ENCODE measurements at places on chromosomes 1 and 21. TPM values are rescaled to one million over a fixed set of nuclear protein-coding genes. Genes with fewer than 3 reads are reported as not detected.

DNA sequence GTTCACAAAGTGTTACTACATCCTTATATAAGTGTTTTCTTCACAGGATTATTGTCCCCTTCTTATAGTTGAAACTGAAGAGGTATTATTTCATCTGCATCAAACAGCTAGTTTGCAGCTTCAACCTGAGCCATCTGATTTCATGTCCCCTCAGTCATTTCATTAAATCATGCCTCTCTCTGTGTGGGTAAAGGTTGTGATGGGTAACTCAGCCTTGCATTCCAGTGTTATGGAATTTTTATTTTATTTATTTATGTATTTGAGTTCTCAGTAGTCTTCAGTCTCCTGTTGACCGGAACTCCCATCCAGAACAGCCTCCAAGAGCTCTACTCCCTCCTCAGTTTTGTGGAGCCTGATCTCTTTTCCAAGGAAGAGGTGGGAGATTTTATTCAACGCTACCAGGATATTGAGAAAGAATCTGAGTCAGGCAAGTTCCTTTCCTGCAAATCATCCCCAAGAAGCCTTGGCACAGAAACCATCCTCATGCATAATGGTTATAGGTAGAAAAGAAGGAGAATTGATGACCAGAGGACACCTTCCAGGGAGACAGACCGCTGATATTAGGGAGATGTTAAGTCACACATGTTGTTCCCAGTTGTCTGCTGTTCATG, 21.8 kb downstream of the CHD1L start:
- no peak for DNase-seq

DNA sequence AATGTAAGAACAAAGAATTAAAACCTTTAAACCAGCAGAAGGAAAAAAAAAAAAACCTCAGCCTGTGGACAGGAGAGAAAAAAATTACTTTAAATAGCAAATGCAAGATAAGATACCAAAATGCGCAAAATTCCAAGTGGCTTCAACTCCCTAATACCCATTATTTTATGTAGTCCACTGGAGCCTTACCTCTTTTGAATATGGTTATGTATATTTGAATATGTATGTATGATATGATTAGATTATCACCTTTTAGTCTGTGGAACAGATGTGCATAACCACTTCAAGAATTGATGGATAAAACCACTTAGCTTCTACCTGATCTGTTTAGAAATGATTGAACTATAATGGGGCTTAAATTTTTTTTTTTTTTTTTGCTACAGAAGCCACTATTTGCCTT, 52.4 kb upstream of the C1orf115 start:
- no peak for DNase-seq

Gene SLC2A5
- polyA plus RNA-seq = 230 TPM

- no peak for DNase-seq
Observed at GRCh38 chr1:86466986-86467385, 1.7 kb upstream of the CLCA1 start.

GRCh38 chr1:205735218-205735617, 14.8 kb downstream of the NUCKS1 start:
- no peak for DNase-seq

DNA sequence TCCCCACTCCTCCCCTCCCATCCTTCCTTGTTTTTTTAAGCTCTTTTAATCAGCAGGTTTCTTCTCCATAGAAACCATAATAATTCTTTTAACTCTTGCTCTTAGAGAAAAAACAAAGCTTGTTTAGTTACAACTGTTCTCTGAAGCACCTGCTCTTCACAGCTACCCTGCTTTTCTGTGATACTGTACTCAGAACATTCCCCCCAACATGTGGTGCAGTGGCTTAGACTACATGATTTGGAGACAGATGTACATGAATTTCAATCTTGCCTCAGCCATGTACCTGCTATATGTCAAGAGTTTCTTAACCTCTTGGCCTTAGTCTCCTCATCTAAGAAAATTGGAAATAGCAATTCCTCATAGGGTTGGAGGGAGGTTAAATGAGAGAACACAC, 33.5 kb downstream of the LAMC2 start:
- DNase-seq = no peak

DNA sequence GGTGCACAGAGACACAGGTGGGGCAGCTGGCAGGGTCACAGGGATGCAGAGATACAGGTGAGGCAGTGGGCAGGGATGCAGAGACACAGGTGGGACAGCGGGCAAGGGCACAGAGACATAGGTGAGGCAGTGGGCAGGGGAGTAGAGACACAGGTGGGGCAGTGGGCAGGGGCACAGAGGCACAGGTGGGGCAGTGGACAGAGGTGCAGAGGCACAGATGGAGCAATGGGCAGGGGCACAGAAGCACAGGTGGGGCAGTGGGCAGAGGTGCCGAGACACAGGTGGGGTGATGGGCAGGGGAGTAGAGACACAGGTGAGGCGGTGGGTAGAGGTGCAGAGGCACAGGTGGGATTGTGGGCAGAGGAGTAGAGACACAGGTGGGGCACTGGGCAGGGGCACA, 117.3 kb upstream of the KLHDC7A start:
- DNase-seq = no peak

GRCh38 chr1:234879147-234880080, 249.2 kb downstream of the TOMM20 start:
- no peak for DNase-seq

DNA sequence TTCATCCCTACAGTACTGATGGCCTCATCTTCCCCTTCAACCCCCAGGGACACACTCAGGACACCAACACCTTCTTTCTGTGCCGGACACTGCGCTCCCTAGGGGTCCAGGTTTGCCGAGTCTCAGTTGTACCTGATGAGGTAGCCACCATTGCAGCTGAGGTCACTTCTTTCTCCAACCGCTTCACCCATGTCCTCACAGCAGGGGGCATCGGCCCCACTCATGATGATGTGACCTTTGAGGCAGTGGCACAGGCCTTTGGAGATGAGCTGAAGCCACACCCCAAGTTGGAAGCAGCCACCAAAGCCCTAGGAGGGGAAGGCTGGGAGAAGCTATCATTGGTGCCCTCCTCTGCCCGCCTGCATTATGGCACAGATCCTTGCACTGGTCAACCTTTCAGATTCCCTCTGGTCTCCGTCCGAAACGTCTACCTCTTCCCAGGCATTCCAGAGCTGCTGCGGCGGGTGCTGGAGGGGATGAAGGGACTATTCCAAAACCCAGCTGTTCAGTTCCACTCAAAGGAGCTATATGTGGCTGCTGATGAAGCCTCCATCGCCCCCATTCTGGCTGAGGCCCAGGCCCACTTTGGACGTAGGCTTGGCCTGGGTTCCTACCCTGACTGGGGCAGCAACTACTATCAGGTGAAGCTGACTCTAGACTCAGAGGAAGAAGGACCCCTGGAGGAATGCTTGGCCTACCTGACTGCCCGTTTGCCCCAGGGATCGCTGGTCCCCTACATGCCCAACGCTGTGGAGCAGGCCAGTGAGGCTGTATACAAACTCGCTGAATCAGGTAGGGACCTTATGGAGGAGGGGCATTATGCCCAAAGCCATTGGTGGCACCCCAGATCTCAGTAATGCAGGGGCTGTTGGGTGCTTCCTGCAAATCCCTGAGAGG, 5.1 kb upstream of the LENEP start:
- DNase-seq = no peak

DNA sequence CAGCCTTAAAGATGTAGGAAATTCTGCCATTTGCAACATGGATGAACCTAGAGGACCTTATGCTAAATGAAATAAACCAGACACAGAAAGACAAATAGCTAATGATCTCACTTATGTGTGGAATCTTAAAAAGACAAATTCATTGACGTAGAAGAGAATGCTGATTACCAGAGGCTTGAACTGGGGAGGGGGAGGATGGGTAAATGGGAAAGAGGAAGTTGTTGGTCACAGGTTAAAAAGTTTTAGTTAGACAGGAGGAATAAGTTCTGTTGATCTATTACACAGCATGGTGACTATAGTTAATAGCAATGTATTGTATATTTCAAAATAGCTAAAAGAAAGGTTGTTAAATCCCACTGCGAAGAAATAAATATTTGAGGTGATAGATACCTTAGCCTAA, 62.8 kb downstream of the PKN2 start:
- DNase-seq = no peak

DNA sequence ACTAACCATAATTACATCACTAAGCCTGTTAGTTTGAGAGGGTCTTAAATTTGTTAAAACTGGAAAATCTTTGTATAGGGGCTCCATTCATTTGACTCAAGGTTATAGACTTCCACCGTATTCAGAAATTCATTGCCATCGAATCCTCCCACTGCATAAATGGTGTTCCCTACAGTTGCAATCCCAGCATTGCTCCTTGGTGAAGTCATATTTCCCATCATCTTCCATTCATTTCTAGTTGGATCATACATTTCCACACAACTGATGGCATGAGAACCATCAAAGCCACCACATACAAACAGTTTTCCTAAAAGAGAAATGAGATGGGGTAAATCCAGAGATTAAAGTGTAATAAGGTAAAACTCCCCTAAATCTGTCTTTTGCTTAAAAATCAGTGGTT, 19.1 kb downstream of the IVNS1ABP start:
- DNase-seq = no peak

DNA sequence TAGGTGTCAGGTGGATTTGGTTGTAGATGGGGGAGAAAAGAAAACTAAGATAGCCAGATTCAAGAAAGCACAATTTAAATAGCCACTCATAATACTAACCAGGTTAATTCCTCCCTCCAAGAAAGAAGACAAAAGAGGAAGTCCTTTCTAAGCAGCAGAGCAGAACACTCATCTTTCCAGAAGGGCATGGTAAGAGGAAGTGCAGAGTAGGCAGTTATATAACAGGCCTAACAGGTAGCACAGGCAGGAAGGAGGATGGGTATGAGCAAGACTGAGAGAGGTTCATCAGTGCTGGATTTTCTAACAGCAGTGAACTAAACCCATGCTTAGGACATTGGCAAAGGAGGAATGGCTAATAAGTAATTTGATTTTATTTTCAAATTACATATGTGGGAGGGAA, 517.5 kb downstream of the PLPP3 start:
- no peak for DNase-seq

- no peak for DNase-seq
Observed at GRCh38 chr1:89356658-89357400, 7.0 kb upstream of the GBP6 start.

GRCh38 chr21:45880097-45881068, 101.2 kb upstream of the COL6A1 start:
- peak; percentile 77 for DNase-seq

DNA sequence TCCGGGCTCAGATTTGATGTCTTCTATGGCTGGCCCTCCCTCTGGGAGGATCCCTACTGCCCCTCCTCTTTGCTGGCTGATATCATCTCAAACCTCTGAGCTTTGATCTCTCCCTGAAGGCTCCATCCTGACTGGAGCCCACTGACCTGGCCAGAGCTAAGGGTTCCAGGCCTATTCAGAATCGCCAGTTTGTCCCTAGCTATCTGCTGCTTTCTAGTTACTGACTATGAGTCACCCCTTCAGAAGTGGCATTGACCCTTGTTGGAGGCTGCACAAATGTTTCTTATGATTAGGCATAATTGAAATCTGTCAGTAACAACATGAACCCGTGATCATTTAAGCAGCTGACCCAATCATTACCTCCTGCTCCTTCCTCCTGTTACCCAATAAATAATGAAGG, 87.1 kb downstream of the ABCA4 start:
- DNase-seq = no peak

DNA sequence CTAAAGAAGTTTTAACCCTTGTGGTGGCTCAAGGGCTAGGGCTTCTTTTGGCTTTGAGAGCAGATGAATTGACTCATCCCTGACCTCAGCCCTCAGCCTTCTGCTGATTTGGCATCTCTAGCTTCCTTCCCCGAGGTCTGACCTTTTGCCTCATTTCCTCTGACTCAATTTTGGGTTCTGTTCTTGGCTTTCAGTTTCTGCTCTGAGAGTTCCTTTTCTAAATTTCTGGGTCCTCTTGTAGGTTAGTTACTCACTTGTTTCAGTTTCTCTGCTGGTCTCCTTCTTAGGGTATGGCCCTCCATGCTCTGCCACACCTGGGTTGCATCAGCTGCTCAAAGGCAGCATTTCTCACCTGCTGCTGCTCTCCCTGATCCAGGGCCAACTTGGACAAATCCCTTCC, 19.4 kb downstream of the PDE4B start:
- peak; percentile 18 for DNase-seq

DNA sequence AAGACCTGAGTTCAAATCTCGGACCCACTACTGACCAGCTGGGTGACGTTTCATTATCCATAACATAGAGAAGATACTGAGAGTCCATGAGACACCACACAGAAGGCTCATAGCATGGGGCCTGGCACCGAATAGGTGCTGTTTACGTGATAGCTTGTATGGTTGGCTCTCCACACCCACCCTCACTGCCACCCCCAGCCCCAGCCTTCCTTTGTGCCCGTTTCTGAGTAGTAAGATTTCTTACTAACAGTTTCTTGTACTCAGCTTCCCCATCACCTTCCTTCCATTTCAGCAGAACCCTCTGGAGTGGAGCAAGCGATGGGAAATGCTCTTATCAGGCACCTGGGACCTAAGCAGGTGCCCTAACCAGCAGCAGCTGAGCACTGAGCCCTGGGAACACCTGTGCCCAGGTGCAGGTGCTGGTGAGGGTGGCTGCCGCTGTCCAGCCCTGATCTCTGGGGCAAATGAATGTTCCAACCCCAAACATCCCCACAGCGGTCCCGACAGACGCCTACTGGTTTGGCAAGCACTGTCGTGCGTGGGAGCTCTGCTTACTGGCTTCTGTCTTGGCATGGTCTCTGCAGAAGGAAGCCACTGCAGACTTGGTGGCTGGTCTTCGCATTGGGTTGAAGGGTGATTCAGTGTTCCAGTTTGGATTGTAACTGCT, 225.4 kb downstream of the CAMTA1 start:
- DNase-seq = no peak

DNA sequence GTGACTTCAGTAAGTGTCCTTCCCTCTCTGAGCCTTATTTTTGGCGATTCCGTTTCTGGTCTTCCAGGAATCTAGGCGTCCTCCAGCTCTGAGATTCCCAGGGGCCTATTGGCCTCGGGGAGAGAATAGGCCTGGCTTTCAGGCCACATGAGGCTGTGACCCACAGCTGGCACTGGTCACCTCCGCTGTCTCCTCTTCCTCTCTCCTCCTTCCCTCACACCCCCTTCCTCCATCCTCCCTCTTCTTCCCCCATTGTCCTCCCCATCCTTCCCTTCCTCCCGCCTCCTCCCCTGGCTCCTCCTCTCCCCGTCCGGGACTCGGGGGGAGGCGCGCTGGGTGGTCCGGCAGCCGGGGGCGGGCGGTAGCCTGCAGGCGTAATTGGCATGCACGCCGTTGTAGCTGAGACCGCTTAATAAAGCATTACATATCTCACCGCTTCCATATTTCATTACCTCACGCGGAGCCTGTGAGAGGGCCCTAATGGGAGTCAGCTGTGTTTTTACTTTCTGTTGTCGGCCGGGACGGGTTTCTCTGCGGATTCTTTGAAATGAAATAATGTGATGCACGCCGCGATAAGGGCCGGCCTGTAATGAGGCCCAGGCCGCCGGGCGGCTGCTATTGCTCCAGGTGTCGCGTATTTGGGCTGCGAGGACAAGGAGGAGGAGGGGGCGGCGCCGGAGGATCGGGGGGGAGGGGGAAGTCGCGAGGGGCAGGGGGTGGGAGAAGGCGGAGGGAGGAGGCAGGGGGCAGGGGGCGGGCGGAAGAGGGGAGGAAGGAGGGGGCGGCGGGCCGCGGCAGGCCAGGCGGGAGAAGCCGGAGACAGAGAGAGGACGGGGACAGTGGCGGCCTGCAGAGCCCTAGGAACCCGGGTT, 95.3 kb downstream of the FOXD2 start:
- peak; percentile 70 for DNase-seq

Data from testis (tissue), 5 donors.